ENCODE measurements at places on chromosomes 7 and 10.

- no peak for DNase-seq
Observed at GRCh38 chr7:96910486-96910885, 94.9 kb upstream of the DLX6 start.

GRCh38 chr10:14742815-14743214 lies 31.9 kb downstream of the FAM107B start:
- no peak for DNase-seq

- no peak for DNase-seq
Observed at GRCh38 chr7:67391168-67391567, 394.5 kb downstream of the TYW1 start.

DNA sequence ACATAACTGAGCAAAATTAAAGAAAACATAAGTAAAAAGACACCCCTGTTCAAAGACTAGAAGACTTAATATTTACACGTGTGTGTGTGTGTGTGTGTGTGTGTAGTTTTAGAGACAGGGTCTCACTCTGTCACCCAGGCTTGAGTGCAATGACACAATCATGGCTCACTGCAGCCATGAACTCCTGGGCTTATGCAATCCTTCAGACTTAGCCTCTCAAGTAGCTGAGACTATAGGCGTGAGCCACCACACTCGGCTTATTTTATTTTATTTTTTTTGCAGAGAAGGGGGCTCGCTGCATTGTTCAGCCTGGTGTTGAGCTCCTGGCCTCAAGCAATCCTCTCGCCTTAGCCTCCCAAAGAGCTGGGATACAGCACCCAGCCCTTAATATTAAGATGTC lies 90.3 kb downstream of the JMJD1C start:
- DNase-seq, result no peak

GRCh38 chr10:110220398-110220797 lies 13.0 kb downstream of the MXI1 start:
- no peak for DNase-seq

- no peak for DNase-seq
Observed at GRCh38 chr10:15200626-15201025, 32.1 kb upstream of the NMT2 start.

DNA sequence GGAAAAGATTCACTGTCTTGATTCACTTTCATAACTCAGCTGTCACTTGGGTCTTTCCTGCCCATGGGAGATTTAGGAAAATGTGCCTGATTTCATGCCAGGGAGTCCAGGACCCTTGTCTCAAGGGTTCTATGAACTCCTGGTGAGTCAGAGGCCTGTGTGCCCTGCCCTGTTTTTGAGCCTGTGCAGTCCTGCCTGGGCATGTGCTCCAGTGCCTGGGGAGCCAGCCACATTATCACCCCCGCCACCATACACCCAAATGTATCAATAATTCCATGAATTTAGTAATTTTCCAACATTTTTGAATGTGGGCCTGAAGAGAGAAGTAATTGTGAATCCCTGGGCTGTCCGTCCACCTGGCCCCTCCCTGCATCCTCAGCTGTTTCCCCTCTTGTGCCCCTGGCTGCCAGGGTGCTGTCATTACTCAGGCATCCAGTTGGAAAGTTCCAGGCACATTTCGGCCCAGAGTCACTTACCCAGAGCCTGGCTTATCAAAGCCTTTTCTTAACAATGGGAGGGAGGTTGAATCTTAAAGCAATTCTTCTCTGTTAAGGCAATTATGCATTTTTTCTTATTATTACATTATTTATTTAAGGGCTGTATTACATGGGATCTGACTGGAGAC lies 287.8 kb upstream of the CDC14C start:
- no peak for DNase-seq

DNA sequence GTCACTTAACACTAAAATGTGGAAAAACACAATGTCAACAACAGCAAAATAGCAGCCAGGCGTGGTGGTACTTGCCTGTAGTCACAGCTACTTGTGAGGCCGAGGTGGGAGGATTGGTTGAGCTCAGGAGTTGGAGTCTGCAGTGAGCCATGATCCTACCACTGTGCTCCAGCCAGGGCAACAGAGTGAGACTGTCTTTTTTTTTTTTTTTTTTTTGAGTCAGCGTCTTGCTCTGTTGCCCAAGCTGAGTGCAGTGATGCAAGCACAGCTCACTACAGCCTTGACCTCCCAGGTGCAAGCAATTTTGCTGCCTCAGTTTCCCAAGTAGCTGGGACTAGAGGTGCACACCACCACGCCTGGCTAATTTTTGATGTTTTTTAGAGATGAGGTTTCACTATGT lies 6.1 kb downstream of the KCTD7 start:
- no peak for DNase-seq

DNA sequence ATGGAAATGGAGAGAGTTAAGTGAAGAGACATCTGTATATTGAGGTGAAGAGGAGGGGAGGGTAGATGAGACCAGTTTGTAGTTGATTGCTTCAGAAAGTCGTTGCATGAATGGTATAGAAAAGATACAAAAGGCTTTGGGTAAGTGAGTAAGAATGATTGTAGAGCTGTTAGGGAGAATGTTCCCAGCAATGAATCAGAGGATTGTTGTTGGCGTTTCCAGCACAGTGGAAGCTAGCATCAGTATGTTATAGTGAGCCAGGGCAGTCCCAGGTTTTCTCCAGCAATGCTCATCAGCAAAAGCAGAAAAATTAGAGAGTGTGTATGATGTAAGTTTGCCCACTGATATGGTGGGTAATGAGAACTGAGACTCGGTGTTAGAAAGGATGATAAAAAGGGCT lies 15.4 kb upstream of the CDK6 start:
- DNase-seq, result no peak
